ENCODE measurements at places on chromosomes 12 and 14. TPM values are rescaled to one million over a fixed set of nuclear protein-coding genes. Genes with fewer than 3 reads are reported as not detected.

The VRTN gene
- total RNA-seq = not detected

The SLC5A8 gene
- not detected for total RNA-seq

The RD3L gene
- total RNA-seq = not detected

The RNASE4 gene
- total RNA-seq = 7.6 TPM

The CCDC88C gene
- 16.4 TPM for total RNA-seq

The OR6C4 gene
- not detected for total RNA-seq

The VTI1B gene
- 46.2 TPM for total RNA-seq

The TAS2R8 gene
- total RNA-seq = not detected

The B3GNT4 gene
- total RNA-seq = 0.58 TPM

The TSPAN19 gene
- not detected for total RNA-seq

The GLS2 gene
- 2.9 TPM for total RNA-seq

The PAH gene
- not detected for total RNA-seq

The TMPRSS12 gene
- total RNA-seq = not detected

The ZDHHC22 gene
- total RNA-seq = not detected

The AQP6 gene
- not detected for total RNA-seq

The SLC4A8 gene
- 1.1 TPM for total RNA-seq

The SLC2A14 gene
- not detected for total RNA-seq

The RGS6 gene
- total RNA-seq = not detected

The EID3 gene
- total RNA-seq = 1.3 TPM

The VDR gene
- 4.7 TPM for total RNA-seq

The GPR65 gene
- not detected for total RNA-seq

The LRTM2 gene
- total RNA-seq = not detected

The KRT85 gene
- total RNA-seq = not detected

The CMKLR1 gene
- total RNA-seq = not detected

The JAG2 gene
- total RNA-seq = 5.7 TPM

The GPR162 gene
- total RNA-seq = 1.2 TPM

The PMEL gene
- total RNA-seq = 3.7 TPM

The GARIN6 gene
- total RNA-seq = not detected

The CLEC1A gene
- total RNA-seq = not detected

The BCL11B gene
- 0.23 TPM for total RNA-seq

The LRR1 gene
- total RNA-seq = 22.7 TPM

The SDSL gene
- total RNA-seq = 6.3 TPM

The TPPP2 gene
- total RNA-seq = not detected

The SLC35F4 gene
- total RNA-seq = not detected

The TEAD4 gene
- 48.8 TPM for total RNA-seq

The PRR4 gene
- 0.29 TPM for total RNA-seq

The PTPRB gene
- total RNA-seq = 1.6 TPM

The STXBP6 gene
- 0.63 TPM for total RNA-seq

The PCED1B gene
- total RNA-seq = 9.0 TPM

The TRPV4 gene
- total RNA-seq = 1.4 TPM

The PIWIL1 gene
- not detected for total RNA-seq

The SOAT2 gene
- not detected for total RNA-seq

The CLEC4E gene
- total RNA-seq = 6.7 TPM

The EML1 gene
- total RNA-seq = 10.1 TPM

The KRT6B gene
- total RNA-seq = not detected

The DHH gene
- 0.52 TPM for total RNA-seq

The SRGAP1 gene
- total RNA-seq = 14.5 TPM

The SP1 gene
- 29.2 TPM for total RNA-seq

The DEGS2 gene
- not detected for total RNA-seq

The SRRM4 gene
- total RNA-seq = not detected

The CLEC2B gene
- total RNA-seq = not detected

The SPX gene
- 2.1 TPM for total RNA-seq

The HPD gene
- 0.12 TPM for total RNA-seq

The OASL gene
- total RNA-seq = 0.29 TPM
